Activated naive CD4-positive, alpha-beta T cell (primary cell): ENCODE measurements at places on chromosomes 12 and 14.

DNA sequence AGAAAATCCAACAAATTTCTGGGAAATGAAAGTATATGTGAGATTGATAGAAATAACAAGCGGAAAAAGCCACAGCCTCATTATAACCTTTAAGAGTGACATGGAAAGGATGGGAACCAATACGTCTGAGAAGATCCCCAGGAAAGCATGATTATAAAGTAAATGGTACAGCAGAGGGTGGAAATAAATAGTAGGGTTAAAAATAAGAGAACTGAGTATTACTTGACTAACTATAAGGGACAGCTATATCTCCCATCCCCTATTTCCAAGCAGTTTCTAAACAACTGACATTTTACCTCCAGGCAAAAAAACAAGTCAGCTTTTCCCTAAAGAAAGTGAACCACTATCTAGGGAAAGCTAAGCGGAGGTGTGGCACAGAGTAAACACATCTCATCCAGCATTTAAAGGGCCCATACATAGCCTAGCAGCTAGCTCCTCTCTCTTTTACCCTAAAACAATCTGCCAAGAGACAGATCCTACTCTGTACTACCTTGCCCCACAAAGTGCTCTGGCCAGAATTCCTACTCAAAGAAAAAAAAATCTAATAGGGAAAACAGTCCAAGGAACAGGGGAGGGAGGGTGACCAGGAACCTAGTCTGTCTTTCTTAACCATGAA lies 11.2 kb downstream of the OSBPL8 start:
- no peak for DNase-seq

DNA sequence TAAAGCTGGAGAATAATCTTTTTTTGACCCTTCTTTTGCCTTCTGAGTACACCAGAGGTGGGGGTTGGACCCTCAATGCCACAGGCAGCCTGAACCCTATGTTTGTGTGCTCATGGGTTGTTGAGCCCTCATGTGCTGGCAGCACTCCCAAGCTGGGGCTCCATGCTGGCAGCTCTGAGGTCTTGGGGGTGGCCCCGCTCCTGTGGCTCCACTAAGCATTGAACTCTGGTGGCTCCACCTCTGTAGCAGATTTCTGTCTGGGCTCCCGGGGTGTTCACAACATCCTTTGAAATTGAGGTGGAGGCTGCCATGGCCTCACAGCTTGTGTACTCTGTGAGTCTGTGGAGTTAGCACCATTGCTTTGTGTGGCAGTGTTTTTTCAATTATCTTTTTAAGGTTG lies 557.4 kb upstream of the SEL1L start:
- no peak for DNase-seq

- DNase-seq: no peak
These were observed 155.0 kb downstream of the GCH1 start for GRCh38 chr14:54747616-54748015.

- no peak for DNase-seq
These were observed 2.0 kb downstream of the YAF2 start for GRCh38 chr12:42236017-42236416.

DNA sequence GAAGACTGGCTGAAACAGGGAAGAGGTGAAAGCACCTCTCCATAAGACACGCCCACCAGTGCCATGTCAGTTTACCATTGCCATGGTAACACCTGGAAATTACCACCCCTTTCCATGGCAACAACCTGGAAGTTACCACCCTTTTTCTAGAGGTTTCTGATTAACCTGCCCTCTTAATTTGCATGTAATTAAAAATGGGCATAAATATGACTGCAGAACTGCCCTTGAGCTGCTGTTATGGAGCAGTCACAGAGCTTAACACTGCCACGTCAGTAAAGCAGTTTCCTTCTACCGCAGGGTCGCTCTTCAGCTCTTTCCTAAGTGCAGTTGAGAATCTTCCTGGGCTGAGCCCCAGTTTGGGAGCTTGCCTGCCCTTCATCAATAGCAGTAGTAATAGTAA lies 55.2 kb downstream of the RASSF3 start:
- no peak for DNase-seq

GRCh38 chr12:54603173-54603814 lies 14.8 kb upstream of the PPP1R1A start:
- DNase-seq: peak; percentile 20

- no peak for DNase-seq
These were observed 164.2 kb downstream of the NDUFA12 start for GRCh38 chr12:94839347-94839746.

GRCh38 chr14:31660728-31661127 lies 99.5 kb downstream of the NUBPL start:
- no peak for DNase-seq

DNA sequence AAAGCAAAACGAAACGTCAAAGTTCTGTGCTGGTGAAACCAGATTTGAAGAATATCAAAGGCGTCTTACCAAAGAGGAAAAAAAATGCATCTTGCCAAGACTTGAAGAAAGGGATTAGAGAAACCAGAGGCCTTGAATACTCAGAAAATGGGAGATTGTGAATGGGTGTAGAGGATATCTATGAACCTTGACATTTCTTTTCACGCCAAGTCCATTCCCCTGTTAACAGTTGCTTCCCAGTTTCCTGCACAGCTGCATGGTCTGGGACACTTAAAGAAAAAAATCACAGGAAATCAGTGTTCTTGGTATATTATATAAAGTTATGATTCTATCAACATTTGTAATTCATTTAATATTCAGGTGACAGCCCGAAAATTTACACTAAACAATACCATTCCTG lies 1.4 kb upstream of the GTF2A1 start:
- no peak for DNase-seq

- no peak for DNase-seq
These were observed 156.4 kb downstream of the PLCZ1 start for GRCh38 chr12:18581232-18581962.
